Fibroblast of the conjunctiva (primary cell): ENCODE measurements at places on chromosomes 16 and 17.

DNA sequence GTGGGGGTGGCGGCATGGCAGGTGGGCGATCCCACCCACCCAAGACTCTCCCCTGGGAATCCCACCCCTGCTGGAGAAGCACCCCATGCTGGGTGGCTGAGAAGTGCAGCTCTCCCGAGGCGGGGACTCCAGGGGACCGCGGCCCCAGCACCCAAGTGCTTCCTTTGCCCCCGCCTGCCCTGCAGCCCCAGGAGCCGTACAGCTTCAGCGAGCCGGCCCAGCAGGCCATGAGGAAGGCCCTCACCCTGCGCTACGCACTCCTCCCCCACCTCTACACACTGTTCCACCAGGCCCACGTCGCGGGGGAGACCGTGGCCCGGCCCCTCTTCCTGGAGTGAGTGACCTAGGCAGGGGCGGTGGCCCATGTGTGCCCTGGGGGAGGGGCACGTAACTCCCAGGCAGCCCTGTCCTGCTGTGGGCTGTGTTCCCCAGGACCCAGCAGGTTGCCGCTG is 11.7 kb downstream of the GAA start:
- DNase-seq, result no peak

- DNase-seq, result no peak
Measured at GRCh38 chr17:55988861-55989260, 164.4 kb upstream of the ANKFN1 start.

DNA sequence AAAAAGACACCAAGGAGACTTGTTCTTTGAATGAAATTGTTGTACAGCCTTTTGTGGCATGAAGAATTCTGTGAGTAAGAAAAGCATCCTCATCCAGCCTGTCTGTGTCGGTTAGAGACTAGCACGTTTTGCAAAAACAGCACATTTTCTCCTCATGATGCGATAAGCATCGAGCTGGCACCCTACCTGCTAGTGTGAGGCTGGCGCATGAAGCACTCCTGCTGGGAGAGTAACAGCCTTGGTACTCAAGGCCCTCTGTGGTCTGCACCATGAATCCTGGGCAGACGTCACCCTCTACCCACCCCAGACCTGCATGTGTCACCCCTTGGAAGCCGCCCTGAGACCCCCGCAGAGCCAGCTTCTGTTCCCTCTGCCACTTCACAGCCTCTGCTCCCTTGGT is 92.6 kb upstream of the TMEM132E start:
- DNase-seq, result no peak

GRCh38 chr16:26335236-26335853 is 643.6 kb downstream of the HS3ST4 start:
- DNase-seq, result no peak

GRCh38 chr17:60586288-60586974 is 13.6 kb upstream of the PPM1D start:
- DNase-seq, result no peak

DNA sequence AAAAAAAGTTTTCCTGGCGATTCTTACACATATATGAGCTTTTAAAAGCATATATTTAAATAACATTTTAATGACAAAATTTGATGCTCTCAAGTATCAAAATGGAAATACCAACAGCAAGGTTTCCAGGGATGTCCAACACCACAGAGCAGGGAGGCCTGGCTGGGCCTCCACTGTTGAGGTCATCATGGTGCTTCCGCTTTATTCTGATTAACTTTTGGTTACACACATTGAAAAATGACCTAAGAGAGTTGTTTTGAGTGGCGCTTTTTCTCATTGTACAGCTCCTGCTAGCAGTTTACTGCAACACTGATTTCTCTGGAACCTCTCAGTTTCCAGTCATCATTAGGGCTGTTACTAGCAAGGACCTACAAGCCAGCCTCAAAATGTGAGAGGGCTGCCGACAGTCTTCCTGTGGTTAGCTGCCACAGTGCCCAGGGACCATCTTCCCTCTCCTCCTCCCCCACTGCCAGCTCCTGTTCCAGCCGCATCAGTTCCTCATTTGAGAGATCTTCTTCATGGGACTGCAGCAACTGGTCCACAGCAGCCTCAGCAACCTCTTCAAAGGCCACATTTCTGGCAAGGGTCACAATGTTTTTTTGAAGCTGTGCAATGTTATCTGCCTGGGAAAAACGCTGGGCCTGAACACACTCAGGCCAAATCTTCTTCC is 21.3 kb downstream of the DEF8 start:
- DNase-seq, result no peak

DNA sequence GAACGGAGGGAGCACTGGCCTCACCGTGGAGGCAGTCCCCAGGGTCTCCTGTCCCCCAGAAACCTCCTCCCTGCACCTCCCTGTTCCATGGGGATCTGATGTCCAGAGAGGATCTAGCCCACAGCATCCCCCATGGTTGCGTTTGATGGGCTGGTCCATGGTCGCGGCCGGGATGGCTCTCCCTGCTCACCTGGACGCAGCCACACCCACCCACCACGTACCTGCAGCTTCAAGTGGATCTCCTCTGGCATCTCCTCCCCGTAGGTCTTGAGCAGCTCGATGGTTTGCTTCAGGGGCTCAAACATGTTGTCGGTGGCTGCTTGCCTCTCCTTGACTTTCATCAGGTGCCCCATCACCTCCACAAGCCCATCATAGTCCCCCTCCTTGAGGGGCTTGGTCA is 47.9 kb downstream of the DNAH17 start:
- no peak for DNase-seq

DNA sequence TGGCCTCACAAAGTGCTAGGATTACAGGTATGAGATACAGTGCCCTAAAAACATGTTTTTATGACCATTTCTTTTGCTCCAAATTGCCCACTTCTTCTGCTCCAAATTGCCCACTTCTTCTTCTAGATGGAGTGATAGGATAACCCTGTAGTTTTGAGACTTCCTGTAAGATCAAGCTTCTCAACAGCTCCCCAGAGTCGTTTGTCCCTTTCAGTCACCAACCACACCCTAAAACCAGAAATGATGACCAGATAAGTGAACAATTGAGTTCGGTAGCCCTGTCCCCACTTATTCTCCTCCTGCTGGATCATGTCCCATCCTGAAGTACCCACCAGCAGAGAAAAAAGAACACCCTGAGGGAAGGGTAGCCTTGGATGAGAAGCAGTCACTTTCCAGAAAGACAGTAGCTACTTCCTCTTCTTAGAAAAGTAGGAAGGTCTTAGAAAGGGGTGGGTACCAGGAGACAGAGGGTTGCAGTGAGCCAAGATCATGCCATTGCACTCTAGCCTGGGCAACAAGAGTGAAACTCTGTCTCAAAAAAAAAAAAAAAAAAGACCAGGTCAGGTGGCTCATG is 2.5 kb downstream of the ODAD4 start:
- DNase-seq, result no peak

- DNase-seq, result no peak
Measured at GRCh38 chr17:43953746-43954145, at the start of gene PYY. TSS of gene PYY (minus strand) at chr17:43953940. CDS start at chr17:43953483, 457 bp downstream.

GRCh38 chr17:55654821-55655220 is 67.8 kb downstream of the TMEM100 start:
- no peak for DNase-seq

DNA sequence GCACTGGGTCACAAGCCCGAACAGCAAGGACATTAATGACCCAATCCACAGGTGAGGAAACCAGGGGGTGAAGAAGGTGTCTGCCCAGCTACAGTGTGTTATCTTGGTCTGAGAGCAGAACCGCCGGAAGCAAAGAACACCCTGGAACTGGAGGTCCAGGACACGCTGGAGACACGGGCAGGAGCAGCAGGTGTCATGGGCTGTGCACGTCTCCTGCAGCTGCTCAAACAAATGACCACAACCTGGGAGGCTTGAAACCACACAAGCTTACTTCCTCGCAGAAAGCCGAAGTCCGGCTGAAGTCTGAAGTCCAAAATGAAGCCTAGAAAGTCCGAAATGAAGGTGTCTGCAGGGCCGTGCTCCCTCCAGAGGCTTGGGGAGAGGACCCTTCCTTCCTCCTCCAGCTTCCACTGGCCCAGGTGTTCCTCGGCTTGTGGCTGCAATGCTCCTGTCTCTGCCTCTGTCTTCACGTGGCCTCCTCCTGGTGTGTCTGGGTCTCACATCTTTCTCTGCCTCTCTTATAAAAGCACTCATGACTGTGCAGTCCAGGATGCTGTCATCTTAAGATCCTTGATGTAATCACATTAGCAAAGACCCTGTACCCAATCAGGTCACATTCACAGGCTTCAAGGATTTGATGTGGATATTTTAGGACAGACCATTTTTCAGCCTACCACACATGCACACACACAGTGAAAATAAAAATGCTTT is 351.2 kb downstream of the C16orf95 start:
- DNase-seq, result no peak

DNA sequence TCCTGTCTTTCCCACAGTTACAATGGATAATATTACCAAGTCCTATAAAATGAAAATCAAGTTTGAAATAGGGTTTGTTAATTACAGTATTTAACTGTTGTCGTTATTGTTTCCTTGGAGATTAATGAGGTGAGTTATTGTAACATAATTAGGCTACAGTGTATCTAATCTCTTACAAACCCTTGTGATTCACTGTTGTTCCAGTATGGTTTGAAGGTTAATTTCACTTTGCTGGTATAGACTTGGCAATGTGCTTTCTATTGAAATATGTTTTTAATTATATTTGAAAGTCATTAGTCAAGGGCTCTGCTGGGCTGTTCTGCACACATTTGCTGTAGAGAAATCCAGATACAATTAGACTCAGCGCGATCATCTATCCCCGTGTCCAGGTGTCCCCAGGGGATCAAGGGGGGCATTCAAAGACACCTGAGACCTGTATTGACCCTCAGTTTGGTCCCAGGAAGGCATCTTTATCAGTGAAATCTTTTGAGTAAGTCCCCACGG is 624.6 kb upstream of the EEF2KMT start:
- DNase-seq, result no peak

DNA sequence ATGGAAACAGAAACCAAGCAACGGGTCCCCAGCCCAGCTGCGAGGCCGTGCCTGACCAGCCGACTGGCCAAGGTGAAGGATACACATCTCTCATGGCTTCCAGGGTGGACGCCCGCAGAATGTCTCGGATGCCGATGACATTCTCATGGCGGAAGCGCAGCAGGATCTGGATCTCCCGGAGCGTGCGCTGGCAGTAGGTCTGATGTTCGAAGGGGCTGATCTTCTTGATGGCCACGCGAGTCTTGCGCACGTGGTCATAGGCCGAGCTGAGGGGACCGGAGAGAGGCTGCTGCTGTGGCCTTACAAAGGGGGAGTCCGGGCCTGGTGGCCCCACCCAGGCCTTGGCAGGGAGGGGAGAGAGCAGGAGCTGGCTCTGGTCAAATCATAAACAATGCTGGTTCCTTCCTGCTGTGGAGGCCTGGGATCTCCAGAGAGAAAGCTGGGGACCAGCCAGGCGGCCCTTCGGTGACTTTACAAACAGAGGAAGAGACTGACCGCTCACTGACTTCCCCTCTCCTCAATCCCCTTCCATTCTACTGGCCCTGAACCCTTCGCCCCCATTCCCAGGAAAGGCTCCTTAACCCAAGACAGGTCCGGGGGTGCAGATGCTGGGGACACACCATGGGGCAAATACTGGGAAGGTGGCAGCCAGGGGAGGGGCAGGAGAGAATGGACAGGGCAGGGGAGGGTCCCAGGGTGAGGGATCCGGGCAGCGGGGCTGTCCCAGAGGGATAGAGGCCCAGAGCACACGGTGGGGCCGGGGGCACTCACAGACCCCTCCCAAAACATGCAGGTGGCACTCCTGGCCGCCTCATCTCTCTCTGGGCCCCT is 1.1 kb downstream of the MAPK3 start:
- no peak for DNase-seq
